ENCODE measurements at places on chromosomes 2 and 18.

GRCh38 chr2:119311371-119311770 is 55.3 kb downstream of the C2orf76 start:
- no peak for DNase-seq

GRCh38 chr2:191280290-191280689 is 35.1 kb downstream of the MYO1B start:
- DNase-seq: no peak

- DNase-seq: no peak
Observed at GRCh38 chr2:1708476-1709334, 35.6 kb downstream of the PXDN start.

GRCh38 chr2:71807581-71808451 is 339.8 kb downstream of the CYP26B1 start:
- DNase-seq: no peak

- DNase-seq: no peak
Observed at GRCh38 chr2:240477916-240478315, 42.5 kb downstream of the GPC1 start.
